ENCODE measurements at places on chromosomes 6 and 20.
A peak's percentile ranks its signal among the peaks of the same experiment; 100 is the strongest.

DNA sequence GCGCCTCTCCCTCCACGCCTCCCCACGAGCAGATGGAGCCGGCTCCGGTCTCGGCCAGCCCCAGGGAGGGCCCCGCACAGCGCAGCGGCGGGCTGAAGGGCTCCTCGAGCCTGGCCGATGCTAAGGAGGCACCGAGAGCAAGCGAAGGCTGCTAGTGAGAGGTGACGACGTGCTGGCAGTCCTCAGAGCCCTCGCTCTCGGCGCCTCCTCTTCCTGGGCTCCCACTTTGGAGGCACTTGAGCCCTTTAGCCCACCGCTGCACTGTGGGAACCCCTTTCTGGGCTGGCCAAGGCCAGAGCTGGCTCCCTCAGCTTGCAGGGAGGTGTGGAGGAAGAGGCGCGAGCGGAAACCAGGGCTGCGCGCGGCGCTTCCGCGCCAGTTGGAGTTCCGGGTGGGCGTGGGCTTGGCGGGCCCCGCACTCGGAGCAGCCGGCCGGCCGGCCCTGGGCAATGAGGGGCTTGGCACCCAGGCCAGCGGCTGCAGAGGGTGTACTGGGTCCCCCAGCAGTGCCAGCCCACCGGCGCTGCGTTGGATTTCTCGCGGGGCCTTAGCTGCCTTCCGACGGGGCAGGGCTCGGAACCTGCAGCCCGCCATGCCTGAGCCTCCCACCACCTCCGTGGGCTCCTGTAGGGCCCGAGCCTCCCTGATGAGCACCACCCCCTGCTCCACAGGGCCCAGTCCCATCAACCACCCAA is 2.5 kb upstream of the TMEM14C start:
- peak; percentile 27 for DNase-seq

DNA sequence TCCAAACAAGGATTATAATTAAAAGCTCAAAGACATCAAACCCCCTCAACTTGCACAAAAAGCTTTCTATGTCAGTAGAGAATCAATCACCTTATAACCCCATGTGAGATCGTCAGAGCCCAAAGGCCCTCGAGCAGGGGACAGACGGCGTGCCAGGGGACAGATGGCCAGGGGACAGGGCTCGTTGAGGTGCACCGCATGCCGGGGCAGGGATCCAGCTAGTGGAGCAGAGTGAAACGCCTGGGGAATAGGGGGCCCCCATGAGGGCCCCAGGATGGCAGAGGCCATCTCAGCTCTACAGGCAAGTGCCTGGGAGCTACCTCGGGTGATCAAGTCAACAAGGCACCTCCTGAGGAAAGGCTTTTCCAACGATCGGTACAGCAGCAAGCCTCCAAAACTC is 28.6 kb downstream of the DIDO1 start:
- DNase-seq, result no peak

DNA sequence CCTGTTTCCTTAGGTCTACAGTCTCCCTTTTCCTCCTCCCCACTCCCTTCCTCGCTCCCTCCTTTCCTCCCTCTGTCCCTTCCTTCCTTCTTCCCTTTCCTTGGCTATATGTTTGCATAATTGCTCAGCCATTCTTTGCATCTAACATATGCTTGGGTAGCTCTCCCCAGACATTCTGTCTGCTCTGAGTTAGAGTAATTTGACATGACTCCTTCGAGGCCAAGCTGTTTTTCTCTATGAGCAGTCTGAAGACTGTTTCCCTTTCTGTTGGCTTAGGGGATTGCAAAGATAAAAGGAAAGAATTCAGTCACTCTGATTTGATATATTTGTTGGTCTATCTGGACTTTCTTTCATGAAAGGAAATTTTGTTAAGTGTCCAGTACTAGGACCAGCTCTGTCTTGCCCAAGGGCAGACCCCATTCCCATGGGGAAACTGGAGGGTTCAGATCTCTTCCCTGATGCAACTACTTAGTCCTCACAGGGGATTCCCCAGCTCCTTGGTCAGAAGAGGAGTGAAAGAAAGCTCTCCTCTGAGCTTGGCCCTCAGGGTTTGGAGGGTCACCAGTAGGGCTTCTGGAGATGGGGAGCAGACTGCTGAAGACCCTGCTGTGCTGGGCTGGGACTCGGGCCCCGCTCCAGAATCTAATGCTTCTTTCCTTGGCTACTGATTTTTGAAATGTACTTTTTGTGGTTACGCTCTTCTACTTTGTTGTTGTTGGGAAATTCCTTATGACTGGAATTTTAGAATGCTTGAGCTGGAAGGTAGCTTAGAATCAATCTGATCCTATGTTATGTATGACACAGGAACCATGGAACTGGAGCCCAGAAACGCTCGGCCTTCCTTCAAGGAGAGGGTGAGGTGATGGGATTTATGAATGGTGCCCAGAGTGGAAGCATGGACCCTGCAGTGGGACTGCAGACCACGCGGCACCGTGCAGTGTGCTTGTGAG is 63.7 kb upstream of the SLC22A23 start:
- no peak for DNase-seq

DNA sequence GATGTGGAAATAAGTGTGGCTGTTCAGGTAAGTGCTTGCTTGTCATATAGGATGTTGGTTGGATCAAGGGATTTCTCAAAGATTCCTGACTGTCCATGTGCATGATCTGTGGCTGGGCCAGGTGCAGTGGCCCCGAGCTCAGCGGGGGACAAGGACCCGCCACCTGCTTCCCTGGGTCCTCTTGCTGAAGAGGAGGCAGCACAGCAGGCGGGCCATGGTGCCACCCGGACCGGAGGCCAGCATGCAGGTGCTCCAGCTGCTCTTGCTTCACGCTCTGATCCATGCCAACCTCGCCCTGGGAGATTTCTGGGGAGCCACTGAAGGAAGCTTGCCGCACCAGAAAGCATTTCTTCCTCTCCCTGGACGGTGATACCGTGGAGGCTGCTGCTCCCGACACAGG is 173.8 kb downstream of the HIVEP2 start:
- DNase-seq, result no peak
